NB4 (cell line): ENCODE measurements at places on chromosomes 5 and 9.

GRCh38 chr9:108363311-108363710, 492.5 kb downstream of the ACTL7B start:
- DNase-seq: no peak

- DNase-seq: no peak
Observed at GRCh38 chr5:33237471-33237870, 203.3 kb upstream of the TARS1 start.

DNA sequence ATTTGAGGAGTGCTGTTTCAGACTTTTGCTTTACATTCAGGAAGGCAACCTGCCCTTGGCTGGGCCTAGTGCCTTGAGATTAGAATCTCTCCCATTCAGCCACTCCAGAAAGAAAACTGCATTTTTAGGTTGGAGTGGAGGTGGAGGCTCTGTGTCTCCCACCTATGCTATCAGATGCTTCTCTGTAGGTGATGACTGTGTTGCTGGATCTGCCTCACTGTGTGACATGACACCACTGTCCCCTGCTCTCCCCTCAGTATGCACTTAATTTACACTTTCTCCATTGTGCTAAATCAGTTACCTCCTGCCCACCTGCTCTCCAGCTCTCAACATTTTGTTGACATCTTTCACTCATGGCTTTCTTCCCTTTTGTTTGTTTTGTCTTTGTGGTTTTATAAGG, 265.8 kb downstream of the TENT4A start:
- no peak for DNase-seq

DNA sequence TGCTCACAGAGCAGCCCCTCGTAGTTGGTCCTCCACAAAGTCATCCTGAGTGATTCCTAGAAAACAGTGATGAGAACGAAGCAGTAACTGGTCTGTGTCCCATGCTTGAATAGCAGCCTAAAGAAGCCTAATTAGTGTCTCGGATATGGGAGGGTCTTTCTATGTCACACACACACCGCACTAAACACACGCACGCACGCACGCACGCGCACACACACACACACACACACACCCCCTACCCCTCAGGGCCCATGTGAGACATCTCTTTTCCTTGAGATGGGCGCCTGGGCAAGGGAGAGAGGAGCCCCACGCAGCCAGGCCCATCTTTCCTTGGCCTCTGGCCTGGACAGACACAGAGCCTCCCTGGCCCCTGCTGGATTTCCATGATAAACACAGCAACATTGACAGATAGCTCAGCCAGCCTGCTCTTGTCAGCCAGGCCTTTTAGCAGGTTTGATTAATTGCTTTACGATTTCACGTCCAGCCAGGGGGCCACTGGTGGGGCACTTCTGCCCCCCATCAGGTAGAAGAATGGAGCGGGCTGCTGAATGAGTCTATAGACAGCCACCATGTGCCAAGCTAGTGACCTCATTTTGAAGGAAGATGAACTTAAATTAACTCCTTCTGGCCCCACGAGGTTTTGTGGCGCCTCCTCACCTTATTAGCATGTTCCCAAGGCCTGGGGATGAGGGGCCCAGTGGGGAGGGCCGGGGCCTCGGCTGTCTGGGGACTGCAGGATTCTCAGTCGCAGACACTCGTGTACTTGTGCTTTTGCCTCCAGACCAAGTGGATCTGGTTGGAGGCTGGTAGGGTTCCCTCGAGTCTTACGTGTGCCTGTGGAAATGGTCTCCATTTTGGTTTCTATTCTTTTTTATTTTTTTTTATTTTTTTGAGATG, 36.2 kb upstream of the PRDM12 start:
- DNase-seq: no peak

DNA sequence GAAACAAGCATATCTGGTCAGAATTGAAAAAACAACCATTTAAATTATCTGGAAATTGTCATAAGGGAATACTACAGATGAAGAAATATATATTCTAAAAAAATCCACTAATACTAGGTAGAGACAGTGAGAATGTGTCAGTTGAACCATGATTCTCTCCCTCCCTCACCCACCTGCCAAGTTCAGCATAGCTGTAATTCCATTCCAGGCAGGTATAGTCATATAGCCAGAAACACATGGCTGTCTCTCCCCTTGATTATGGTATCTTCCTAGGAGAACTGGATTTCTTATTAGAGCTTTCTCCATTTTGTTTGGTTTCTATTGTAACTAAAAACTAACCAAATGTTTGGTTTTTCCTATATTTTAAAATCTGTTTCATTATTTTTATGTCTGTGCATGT, 509.2 kb downstream of the CDH10 start:
- no peak for DNase-seq

DNA sequence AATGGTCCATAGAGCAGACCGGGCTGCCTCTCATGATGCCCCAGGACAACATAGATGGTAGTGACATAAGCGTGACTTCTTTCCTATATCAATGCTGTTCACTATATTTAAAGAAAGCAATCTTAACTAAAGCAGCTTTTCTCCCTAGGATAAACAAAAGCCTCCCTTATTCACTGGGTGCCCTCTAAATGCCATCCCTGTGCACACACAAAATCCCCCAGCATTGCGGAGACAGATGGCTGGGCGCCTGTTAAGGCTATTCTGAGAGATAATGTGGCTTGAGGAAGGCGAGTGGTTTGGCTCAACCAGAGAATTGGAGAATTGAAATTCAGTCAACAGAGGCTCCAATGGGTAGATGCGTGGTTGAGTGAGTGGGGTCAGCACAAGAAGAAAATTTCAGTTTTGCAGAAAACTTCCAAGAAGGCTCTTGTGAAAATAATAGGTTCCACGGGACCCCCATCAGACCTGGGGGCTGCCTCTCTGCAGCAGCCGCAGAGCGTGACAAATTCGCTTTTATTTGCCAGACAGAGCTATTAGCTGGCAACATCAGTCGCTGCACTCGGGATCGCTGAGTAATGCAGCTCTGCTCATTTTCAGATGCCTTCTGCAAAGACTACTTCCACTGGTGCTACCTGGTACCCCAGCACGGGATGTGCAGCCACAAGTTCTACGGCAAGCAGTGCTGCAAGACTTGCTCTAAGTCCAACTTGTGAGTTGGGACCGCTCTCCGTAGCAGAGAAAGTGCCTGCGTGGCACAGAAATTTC, 103.9 kb upstream of the ICE1 start:
- DNase-seq: no peak

GRCh38 chr9:128628471-128629048, 28.1 kb downstream of the DYNC2I2 start:
- DNase-seq: no peak

GRCh38 chr5:143618141-143618540, 193.8 kb upstream of the HMHB1 start:
- DNase-seq: no peak

- no peak for DNase-seq
Observed at GRCh38 chr9:133106511-133107244, 14.4 kb downstream of the RALGDS start.

- no peak for DNase-seq
Observed at GRCh38 chr5:117058740-117059139, 484.1 kb upstream of the SEMA6A start.

DNA sequence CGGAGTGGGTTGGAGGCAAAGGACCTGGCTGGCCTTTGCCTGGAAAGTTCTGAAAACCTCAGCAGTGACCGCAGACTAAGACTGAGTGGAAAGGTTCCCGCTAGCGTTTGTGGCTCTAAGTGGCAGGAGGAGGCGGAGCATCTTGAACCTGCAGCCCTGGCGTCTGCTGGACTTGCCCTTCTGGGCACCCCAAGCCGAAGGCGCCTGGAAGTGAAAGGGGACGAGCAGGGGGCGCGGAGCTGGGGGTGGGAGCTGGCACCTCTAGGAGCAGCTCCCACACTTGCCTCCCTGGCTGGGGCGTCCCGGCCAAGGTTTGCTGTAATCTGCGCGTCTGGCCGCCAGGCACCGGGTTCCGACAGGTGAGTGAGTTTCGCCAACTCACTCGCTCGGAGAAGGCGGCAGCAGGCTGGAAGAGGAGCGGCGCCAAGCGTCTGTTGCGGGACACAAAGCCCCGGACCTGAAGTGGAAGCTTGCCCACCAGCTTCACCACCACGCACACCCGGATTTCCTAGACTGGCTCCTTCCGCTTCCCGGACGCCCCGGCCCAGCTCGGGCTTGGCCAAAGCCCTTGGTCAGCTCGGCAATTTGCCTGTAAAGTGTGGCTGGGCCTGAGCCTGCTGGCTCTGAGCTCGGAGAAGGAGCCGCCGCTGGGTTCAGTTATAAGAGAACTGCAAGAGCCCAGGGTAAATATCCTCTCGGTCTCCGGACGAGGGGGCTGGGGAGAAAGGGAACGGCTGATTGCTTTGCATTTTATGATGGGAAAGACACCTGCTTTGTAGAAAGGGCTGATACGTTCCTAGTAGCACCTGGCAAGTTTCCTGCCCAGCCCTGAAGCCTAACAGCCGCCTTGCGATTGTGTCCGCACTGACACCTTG, at the start of gene GNA14:
TSS of gene GNA14 (minus strand) at position 89 of the 875 bp plus-strand sequence. CDS start 529 bp downstream, outside the sequence.
- DNase-seq: peak; percentile 6

GRCh38 chr9:83346655-83347420, 191.4 kb downstream of the FRMD3 start:
- DNase-seq: no peak

DNA sequence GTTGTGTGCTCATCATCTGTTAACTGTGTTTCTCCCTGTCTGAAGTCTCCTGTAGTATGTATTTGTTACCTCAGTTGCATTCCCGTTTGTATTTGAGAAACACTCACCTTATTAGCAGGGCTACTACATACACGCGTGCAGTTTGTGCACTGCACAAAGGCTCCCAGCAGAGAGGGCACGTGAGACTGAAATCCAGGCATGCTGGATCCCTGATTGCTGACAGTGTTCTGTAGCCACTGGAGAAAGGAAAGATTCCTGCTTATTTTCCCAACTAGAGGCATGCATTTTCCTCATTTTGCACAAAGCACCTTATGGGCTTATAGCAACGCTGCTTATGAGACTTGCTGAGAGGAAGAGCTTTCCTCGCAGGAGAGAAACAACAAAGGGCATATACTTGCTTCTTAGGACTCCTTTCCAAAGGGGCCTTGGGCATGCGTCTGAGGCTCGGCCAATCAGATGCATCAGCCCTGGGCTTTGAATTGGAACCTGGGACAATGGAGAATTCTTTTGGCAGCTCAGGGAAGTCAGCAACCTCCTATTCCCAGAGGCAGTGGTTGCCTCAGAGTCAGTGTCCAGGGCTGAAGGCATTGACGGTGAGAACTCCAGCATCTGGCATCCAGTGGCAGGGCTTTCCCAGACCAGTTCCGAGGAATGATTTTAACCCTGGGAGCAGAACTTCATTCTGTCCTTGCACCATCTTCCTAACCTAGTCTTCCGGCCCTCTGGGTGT, 9.9 kb upstream of the MEGF10 start:
- DNase-seq: no peak

DNA sequence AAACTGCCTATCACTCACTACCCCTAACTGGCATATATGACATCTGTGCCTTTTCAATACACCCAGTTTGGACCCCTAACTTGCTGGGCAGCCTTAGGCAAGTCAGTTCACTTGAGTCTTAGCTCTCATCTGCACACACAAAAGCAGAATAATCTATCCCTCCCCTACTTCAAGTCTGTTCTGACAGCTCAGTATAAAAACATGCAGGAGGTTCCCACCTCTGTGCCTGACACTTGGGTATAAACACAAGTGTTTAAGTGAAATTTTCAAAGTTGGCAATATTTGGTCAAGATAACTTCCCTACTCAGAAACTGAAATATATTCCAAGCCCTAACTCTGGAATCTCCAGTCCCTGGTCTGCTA, 12.6 kb downstream of the HNRNPH1 start:
- peak; percentile 31 for DNase-seq

- DNase-seq: no peak
Observed at GRCh38 chr5:115983519-115983918, 21.2 kb downstream of the LVRN start.

DNA sequence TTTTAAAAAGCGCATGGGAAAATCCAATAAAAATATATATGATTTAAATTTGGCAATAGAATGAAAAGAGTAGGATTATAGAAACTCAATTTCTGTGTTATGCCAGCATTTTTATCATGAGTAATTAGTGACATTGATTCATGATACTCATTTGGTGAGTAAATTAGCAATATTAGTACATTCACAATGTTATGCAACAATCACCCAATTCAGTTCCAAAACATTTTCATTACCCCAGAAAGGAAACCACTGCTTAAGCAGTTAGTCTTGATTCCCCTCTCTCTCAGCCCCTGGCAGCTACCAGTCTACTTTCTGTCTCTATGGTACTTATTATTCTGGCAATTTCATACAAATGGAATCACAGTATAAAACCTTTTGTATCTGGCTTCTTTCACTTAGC, 27.0 kb downstream of the OSMR start:
- DNase-seq: no peak

GRCh38 chr5:14959399-14960119, 88.0 kb upstream of the ANKH start:
- DNase-seq: no peak

DNA sequence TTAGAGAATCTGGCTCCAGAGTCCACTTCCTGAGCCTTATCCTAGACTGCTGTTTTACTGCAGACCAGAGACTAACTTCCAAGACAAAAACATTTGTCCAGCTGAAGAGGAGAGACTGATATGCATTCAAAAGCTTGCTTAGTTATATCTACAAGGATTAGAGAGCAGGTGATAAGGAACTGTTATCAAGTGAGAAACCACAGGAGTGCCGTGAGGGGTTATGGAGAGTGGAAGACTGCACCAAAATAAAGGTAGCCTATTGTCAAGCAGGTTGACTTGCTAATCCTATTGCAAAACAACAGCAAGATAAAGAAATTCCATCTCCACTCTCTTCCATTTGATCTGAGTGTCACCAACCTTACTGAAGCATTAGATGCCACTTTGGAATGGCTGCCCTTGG, 139.1 kb downstream of the SCAMP1 start:
- DNase-seq: no peak

- DNase-seq: no peak
Observed at GRCh38 chr5:68416714-68417113, 201.2 kb downstream of the PIK3R1 start.

DNA sequence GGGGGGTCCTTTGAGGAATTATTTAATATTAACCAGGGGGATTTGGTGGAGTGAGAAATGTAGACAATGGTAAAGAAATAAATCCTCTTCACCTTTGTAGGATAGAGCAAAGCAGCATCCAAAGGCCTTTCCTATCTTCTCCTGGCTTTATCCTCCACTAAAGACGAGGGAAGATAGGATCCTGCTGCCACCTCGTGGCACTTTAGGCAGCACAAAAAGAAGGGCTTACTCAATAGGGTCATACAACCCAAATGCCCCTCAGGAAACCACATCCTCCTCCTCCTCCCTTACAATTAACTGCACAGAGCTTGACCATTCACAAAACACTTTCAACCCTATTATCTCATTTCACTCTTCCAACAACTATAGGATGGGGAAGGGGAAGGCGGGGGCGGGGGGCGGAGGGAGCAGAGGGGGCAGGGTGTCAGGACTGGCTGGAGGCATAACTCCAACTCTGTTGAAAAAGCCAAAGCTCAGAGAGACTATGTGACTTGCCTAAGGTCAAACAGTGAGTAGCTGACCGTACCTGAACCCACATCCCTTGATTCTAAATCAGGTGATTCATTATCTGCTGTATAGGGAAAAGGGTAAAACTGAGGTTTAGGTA, 45.4 kb upstream of the MYOT start:
- DNase-seq: peak; percentile 84

DNA sequence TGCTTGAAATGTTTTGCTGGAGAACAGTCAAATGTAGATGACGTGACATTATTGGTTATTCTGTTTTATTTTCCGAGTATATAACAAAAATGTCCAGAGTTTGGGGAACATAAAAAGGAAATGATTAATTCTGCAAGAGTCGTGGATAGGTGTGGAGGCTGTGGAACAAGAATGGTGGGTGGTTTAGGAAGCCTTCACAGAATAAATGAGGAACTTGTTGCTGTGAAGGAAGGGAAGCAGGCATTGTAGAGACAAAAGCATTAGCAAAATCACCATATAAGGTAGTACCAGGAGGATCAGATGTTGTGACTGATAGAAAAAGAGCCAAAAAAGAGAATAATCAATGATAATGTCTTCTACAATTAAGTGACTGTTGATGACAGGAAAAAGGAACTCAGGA, 66.2 kb upstream of the CNTLN start:
- peak; percentile 54 for DNase-seq
